ENCODE measurements at places on chromosomes 2 and 18.

- DNase-seq: no peak
These were observed 12.3 kb downstream of the B3GNT2 start for GRCh38 chr2:62208074-62208757.

DNA sequence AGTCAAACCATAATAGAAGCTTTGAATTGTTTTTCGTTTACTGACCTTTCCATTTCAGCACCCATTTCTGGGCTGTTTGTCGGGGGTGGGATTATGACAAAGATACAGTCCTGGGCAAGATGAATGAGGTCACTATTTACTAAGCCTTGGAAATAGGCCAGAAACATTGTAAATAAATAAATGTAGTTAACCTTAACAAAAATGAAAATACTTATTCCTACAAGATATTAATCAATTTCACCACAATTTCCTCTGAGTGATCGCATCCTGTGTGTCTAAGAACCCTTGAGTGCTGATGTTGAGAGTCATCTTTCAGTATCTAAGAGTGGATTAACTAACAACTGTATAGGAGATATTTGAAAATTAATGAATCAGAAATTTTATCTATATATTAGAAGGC, 14.0 kb downstream of the ITGA4 start:
- no peak for DNase-seq

GRCh38 chr2:71661782-71662181, 208.4 kb downstream of the DYSF start:
- DNase-seq: no peak

DNA sequence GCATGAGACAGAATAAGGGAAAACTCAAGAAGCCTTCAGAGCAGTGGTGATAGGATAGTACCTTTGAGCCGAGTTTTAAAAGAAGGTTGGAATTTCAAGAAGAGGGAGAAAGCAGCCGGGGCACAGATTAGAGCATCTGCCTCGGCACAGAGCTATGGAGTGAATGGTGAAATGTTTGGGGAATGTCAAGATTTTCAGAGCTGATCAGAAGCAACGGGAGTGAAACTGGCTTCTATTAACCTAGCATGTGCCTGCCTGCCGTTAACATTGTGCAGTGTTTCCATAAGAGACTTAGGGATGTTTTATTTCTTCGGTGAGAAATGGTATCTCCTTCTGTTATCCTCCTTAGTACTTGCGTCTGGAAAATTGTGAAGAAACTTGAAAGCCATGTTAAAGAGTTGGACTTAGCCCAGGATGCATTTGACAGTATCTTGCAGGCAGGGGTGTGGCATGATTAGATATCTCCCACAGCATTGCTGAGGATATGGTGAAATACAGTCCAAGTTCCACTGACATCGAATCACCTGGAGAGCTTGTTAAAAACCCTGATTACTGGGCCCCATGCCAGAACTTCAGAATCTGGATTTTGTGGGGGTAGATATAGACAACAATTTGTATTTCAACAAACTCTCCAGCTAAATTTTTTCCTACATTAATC, 96.8 kb upstream of the PPP1CB start:
- no peak for DNase-seq

GRCh38 chr2:159617100-159617499, 752 bp upstream of the BAZ2B start:
- DNase-seq: no peak

GRCh38 chr2:9574331-9574730, 18.7 kb upstream of the ADAM17 start:
- no peak for DNase-seq

DNA sequence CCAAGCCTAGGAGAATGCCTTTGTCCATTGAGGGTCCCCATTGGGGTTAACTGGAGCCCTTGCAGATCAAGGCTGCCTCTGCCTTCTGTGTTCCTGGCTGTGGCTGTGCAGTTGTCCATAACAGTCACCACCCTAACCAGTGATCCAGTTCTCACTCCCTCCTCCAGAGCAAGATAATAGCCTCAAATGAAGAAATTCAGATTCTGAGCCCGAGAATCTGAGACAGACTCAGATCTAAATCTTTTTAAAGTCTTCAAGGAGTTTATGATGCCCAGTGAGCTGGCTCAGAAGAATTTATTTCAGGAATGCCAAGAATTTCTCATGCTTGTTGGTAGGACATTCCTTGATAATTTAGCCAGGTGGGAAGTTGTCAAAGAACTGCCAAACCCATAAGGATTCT, 44.3 kb upstream of the RAB6C start:
- no peak for DNase-seq

DNA sequence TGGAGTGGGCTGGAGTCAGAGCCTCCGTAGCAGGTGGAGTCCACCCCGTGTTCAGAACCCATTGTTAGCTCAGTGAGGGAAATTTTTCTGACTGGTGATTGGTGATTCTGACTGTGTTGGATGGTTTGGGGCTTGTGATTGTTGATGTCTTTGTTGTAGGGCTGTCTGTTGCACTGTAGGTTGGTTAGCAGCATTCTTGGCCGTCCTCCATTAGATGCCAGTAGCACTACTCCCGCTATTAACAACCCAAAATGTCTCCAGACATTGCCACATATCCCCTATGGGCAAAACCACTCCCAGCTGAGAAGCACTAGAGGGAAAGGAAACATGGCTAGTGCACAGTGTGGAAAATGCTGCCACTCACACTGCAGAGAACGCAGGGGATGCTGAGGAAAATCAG, 51.7 kb downstream of the ARMC9 start:
- DNase-seq: no peak

DNA sequence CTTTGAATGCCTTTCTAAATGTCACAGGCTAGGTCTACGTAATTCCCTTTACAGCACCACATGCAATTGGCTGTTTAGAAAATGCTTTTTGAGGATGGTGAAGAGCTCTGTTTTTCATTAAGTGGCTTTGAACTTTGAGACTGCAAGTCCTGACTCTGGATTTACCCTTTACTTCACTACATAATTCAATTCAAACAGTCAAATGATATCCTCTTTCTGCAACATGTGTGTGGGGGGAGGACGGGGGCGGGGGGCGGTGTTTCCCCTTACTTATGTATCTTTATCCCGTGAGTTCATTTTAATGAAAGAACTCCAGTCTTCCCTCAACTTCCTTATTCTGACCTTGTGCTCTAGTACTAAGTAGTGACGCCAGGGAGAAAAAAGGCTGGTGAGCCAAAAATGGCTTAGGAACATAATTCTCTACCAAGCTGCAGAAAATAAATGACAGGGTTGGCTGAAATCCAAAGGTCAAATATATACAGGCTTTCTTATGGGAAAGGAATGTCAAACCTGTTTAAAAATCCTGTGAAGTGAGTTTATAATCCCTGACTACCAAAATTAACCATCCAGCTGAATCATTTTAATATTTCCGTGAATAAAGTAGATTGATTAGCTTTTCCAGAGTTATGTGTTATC, 119.6 kb downstream of the SLC8A1 start:
- no peak for DNase-seq

GRCh38 chr2:88691339-88692183, at the start of gene RPIA:
RPIA (plus strand) TSS chr2:88691673; CDS start chr2:88691699, 26 bp downstream.
- DNase-seq: peak; percentile 98

GRCh38 chr18:25167612-25168410, 184.2 kb downstream of the ZNF521 start:
- no peak for DNase-seq

DNA sequence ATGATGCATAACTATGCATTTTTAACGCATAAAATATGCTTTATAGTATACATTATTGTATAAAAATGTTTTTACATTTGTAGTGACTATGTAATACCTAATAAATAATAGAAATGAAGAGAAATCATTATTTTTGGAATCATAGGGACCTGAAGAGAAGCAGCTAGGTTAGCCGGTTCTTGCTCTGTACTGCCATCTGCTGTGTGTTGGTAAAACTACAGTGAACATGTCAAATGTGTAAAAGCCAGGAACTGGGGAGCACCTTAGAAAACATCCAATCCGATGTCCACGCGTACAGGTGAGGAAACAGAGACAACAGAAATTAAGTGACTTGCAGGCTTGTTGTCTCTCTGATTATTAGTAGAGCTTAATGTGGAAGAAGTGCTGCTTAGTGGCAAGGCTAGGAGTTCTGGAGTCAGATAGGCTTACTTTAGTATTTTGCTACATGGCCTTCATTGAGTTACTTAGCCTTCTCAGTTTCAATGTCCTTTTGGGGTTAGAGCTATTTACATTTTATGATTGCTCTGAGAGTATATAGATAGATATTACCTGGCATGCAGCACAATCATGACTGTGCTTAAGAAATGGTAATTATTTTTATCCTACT, 386.5 kb downstream of the DLGAP1 start:
- DNase-seq: no peak

- no peak for DNase-seq
These were observed 407.0 kb upstream of the KCNJ3 start for GRCh38 chr2:154291511-154291910.

DNA sequence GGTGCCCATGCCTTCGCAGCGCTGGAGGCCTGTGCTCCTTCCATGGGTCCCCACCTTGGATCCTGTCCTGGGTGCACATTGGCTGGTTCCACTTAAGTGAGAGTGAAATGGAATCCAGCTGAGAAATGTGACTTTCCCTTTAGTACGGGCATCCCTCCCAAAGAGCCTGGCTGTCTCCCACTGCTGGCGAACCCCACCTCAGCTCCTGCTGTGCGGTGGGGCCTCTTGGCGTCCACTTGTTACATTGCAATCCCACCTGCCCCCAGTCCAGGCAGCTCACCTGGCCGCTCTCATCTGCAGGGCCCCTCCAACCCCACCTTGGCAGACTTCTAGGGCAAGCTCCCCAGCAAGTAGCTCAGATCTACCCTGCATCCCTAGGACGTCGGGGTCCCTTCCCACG, 35.5 kb upstream of the GNAL start:
- no peak for DNase-seq

GRCh38 chr18:8952769-8953760, 149.4 kb upstream of the NDUFV2 start:
- no peak for DNase-seq

- DNase-seq: no peak
These were observed 506.7 kb upstream of the CNTNAP5 start for GRCh38 chr2:123518367-123518766.

GRCh38 chr2:62344472-62344871, 148.6 kb downstream of the B3GNT2 start:
- no peak for DNase-seq

- DNase-seq: no peak
These were observed 17.9 kb upstream of the COL6A3 start for GRCh38 chr2:237431837-237432236.

DNA sequence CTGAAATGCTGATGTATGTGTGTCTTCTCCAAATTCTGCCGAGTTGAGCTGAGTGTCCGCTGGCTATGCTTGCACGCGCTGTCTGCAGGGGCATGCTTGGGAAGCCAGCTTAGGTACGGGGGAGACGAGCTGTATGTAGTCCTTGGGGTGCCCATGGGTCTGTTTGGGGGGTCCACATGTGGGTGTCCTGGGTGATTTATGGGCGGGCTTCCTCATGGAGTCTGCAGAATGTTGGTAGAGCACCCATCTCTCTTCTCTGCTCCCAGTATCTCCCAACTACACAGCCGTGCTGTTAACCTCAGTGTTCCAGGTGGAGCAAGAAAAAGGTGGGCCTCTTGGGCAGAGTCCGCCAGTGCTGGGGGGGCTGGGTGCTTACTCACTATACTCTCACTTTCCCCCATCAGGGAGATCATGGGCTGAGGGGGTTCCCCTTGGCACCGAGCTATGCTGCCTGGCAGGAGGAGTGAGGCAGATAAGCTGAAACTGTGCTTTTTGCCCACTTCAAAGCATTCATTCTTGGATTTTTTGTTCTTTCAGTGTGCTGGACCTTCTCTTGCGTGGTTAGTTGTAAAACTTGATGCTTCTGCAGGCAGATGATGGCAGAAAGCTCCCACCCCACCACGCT, 128.2 kb upstream of the ALKAL2 start:
- DNase-seq: no peak

GRCh38 chr2:204081487-204082425, 145.2 kb downstream of the ICOS start:
- no peak for DNase-seq

GRCh38 chr2:152379089-152379488, 44.1 kb downstream of the FMNL2 start:
- no peak for DNase-seq

GRCh38 chr2:118387509-118387908, 299.2 kb downstream of the INSIG2 start:
- no peak for DNase-seq

DNA sequence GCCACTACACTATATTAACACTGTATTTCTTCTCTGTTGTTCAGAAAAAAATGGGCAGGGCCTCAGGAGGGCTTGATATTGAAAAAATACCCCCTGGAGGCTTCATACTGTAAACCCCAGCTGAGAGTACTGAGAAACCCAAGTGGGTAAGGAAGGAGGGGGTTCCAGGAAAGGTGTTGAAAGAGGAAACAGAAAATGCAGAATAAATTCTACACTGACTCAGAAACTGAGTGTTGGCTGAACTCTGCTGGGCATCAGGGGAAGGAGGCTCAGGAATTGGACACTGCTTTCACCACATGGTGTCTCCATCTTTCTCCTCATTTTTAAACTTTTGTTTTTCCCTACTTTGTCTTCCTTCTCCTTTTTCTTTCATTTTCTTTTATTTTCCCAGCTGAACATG, 253.7 kb downstream of the DYM start:
- DNase-seq: no peak

DNA sequence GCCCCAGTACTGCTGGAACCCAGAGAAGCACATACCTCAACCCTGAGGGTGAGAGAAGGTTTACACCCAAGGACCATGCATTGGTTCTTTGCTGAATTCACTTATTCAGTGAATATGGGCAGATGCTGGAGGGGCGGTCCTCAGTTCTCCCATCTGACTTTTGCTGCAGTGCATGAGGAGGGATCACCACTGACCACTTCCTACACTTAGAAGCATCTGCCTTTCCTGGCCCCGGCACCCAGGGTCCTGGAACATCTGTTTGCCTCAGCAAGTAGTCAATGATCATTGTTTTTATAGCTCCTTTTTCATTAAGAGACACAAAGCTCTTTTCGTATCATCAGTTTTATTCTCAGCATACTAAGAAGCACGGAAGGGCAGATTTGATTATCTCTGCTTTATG, 211.4 kb downstream of the SH3RF3 start:
- no peak for DNase-seq

- no peak for DNase-seq
These were observed 32.5 kb downstream of the METTL4 start for GRCh38 chr18:2538844-2539243.

DNA sequence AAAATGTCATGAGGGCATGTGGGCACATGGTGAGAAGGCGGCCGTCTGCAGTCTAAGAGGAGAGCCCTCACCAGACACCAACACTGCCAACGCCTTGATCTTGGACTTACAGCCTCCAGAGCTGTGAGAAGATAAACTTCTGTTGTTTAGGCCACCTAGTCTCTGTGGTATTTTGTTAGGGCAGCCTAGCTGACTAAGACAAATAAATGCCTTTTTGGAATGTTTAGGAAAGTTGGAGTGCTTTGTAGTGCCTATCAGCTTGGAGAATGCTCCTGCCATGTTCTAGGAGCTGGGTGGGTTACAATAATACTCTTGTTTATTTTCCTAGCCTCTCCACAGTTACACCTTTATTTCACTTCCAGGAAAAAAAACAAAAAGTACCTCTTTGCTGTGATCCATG, 92.0 kb downstream of the SPP2 start:
- peak; percentile 11 for DNase-seq

- no peak for DNase-seq
These were observed 262.8 kb upstream of the AGAP1 start for GRCh38 chr2:235230821-235231601.

GRCh38 chr2:60764736-60765534, 8.9 kb downstream of the PAPOLG start:
- DNase-seq: no peak
